ENCODE measurements at places on chromosomes 3 and 15.

- DNase-seq = no peak
Measured at GRCh38 chr3:151398895-151399294, 14.3 kb upstream of the P2RY12 start.

- no peak for DNase-seq
Measured at GRCh38 chr15:41695750-41696436, 35.7 kb downstream of the MGA start.

DNA sequence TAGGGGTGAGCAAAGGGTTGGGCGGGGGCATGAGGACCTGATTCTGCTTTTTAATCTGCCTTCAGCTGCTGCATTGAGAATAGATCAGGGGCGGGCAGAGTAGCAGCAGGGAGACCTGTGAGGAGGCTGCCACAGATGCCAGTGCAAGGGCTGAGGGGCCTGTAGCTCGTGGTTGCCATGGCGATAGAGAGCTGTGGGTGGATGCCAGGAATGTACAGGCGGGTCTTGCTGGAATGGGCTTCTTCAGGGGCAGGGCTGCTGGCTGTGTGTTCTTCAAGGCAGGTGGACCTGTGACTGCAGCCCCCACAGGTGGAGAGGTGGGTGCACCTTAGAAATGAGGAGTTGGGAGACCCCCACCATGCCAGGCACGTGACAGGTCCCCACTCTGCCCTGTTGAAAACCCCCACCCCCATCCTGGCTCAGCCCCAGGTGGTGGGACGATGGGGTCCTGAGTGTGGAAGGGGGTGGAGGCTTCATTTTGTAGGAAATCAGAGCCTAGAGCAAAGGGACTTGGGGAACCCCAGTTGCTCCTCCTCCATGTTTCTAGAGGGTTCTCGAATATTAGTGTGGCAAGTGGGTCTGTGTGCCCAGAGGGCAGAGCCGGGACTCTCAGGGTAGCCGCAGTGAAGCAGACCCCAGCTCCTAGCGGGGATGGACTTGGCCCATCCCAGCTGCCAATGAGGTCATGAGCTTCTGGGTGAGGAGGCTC is 38.3 kb downstream of the SLC6A6 start:
- DNase-seq = no peak

DNA sequence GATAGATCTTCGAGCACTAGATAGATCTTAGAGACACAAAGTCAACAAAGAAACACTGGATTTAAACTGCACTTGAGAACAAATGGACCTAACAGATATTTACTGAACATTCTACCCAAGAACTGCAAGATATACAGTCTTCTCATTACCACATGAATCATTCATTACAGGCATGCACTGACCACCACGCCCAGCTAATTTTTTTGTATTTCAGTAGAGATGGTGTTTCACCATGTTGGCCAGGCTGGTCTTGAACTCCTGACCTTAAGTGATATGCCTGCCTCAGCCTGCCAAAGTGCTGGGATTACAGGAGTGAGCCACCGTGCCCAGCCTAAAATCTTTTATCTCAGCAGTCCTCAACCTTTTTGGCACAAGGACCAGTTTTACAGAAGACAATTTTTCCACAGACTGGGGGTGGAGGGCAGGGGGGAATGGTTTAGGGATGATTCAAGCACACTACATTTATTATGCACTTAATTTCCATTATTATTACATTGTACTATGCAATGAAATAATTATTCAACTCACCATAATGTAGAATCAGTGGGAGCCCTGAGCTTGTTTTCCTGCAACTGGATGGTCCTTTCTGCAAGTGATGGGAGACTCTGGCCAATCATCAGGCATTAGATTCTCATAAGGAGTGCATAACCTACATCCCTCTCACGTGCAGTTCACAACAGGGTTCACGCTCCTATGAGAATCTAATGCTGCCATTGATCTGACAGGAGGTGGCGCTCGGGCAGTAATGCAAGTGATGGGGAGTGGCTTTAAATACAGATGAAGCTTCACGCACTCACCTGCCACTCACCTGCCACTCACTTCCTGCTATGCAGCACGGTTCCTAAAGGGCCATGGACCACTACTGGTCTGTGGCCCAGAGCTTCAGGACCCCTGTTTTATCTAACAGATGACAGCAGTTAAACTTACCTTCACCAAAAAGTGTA is 21.7 kb downstream of the CSNK1G1 start:
- DNase-seq = peak; percentile 72

DNA sequence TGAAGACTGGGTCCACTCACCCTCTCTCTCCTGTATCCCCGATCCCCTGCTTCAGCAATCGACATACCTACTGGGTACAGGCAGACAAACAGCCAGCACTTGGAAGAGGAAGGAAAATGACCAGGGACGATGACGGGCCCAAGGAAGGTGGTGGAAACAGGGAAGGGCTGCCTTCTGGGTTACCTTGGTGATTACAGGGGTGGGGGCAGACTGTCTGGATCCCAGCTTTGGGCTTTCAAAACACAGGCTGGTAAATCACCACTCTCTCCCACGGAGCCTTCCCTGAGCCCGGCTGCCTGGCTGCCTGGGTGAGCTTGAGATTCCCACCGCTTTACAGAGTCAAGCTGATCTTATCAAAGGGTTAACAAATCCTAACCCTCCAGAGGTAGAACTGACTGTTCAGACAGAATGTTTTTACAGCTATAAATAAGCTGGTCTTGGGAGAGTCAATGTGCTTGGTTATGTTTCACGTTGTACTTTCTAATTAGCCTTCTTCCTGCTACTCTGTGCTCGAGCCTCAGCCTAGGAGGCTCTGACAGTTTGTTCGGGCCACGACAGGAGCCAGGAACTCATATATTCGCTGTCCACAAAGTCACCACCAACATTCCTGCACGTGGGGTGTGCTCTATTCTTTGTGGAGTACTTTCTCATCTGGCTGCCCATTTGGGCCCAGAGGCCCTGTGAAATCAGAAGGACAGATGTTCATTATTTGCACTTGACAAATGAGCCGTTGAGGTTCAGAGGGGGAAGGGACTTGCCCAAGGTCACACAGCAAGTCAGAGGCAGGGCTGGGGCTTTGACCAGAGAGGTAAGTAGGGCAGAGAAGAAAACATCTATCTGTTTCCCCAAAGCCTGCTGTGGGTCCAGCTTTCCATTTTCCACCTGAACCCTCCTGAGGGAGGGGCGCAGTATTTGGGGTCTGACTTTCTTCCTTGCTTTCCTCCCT is 63.5 kb downstream of the FEM1B start:
- DNase-seq = no peak

- DNase-seq = no peak
Measured at GRCh38 chr3:125194061-125194848, 18.3 kb downstream of the SLC12A8 start.

GRCh38 chr3:134621854-134622253 is 29.0 kb downstream of the KY start:
- no peak for DNase-seq

DNA sequence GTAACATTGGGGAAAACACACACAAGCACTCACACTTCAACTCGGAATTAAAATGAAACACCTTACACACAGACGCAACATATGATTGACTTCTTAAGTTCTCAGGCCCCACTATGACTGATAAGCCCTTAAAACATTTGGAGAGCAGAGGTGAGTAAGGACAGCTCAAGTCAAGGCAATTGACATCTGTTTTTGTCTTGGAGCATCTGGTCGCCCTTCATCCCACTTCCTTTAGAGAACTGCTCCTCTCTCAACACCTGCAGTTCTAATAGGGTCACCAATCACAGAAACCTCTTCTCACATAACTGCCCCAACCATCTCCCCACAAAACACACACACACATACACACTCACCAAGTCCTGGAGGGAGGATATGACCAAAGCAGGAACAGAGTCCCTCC is 43.4 kb downstream of the ERC2 start:
- DNase-seq = no peak

DNA sequence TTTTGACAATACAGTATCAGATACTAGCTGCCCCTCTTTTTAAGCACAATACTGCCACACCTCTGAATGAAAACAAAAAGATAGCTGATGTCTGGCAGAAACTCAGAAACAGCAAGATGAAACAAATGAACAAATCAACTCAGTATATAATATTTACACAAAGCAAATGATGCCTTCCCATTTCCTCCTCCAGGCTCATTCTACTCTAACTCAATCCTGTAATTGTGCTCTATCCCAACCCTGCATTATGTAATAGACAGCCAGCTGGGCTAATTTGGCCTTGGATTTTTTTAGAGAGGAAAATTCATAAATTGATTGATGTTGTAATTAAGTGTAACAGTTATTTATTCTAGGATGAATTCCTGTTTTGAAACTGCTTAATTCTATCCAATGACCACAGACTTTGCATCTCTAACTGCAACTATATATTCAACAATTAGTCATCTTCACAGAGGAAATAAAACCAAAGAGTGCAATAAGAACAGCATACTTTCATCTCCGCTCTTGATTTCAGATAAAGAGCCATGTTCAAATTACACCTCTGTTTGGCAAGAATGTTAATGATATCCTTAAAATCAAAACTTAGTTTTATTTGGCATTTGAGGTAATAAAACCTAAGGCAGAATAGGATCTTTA is 6.1 kb downstream of the ATG3 start:
- DNase-seq = no peak

DNA sequence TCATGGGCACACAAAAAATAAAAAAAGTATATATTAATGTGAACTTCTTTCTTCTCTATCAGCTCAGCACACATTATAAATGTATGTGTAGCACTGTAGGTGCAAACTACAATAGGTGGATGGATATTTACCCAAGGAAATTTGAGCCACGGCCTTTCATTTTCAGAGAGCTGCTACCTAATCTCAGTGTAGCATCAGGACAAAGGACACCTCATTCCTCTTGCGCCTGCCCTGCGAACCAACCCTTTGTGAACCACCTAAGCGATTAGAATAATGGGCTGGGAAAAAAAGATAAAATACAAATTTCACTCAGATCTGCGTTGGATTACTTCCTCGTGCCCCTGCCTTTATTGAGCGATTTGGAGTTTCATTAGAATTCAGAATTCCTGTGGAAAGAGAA is 263.2 kb downstream of the NR2F2 start:
- DNase-seq = peak; percentile 48
